ENCODE measurements at places on chromosomes 1 and 21. TPM values are rescaled to one million over a fixed set of nuclear protein-coding genes. Genes with fewer than 3 reads are reported as not detected.

MTARC1 gene
- polyA plus RNA-seq, result 0.59 TPM

- H3K4me1 ChIP-seq, result no peaks in the 10 kb centered on the region
- no peaks in the 10 kb centered on the region for H3K27me3 ChIP-seq
- no peak overlapping the region for H3K4me3 ChIP-seq
- DNase-seq, result no peak
- H3K36me3 ChIP-seq, result peaks cover 50% of the 10 kb centered on the region
Measured at GRCh38 chr1:185104083-185104482, 52.7 kb downstream of the TRMT1L start.

- H3K27me3 ChIP-seq, result no peaks in the 10 kb centered on the region
- H3K4me3 ChIP-seq, result no peak overlapping the region
- H3K27ac ChIP-seq, result no peak overlapping the region
- H3K36me3 ChIP-seq, result no peaks in the 10 kb centered on the region
- H3K4me1 ChIP-seq, result no peaks in the 10 kb centered on the region
Measured at GRCh38 chr1:235553112-235553551, 48.9 kb upstream of the B3GALNT2 start.

FCRLB gene
- 2.1 TPM for polyA plus RNA-seq

- H3K36me3 ChIP-seq, result no peaks in the 10 kb centered on the region
- H3K27me3 ChIP-seq, result peaks cover 49% of the 10 kb centered on the region
- no peak overlapping the region for H3K27ac ChIP-seq
- DNase-seq, result no peak
- no peaks in the 10 kb centered on the region for H3K4me1 ChIP-seq
Measured at GRCh38 chr1:33684396-33685179, 179.3 kb upstream of the HMGB4 start.

DNA sequence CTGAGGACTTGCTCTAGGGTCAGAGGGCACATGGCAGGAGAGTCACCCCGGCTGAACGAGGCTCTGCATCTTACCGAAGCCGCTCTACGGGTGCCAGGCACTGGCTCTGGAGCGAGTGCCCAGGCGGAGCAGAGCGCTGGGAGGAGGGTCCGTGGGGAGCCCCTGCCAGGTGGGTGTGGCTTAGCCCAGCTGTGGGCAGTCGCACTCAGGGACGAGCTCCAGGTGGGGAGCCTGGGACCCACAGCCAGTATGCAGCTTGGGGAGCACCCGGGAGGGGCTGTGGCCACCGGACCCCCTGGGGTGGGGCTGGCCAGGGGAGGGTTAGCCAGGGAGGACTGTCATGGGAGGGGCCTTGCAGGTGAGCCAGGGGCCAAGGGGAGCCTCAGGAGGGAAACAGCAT is 3.8 kb downstream of the AGRN start:
- no peak overlapping the region for H3K27ac ChIP-seq
- no peaks in the 10 kb centered on the region for H3K36me3 ChIP-seq
- no peak for DNase-seq
- no peak overlapping the region for H3K4me3 ChIP-seq
- H3K27me3 ChIP-seq, result no peaks in the 10 kb centered on the region

DNA sequence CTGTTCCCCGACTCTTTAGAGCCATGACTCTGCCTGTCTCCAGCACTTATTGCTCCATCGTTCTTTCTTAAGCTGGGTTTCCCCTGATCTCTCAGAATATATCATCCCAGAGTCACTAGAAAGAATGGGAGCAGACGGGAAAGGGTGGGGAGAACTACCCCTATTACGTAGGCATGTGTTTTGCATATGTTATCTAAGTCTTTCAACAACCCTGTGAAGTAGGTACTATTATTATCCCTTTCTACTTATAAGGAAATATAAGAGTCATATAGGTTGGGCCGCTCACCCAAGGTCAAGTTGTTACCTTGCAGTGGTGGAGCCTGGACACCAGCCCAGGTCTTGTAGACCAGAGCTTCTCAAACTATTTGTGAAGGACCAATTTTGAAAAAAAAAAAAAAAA is 38.7 kb downstream of the ELF3 start:
- peaks cover 5% of the 10 kb centered on the region for H3K27me3 ChIP-seq
- no peak overlapping the region for H3K27ac ChIP-seq
- DNase-seq, result no peak
- no peaks in the 10 kb centered on the region for H3K36me3 ChIP-seq
- H3K4me1 ChIP-seq, result no peaks in the 10 kb centered on the region

DNA sequence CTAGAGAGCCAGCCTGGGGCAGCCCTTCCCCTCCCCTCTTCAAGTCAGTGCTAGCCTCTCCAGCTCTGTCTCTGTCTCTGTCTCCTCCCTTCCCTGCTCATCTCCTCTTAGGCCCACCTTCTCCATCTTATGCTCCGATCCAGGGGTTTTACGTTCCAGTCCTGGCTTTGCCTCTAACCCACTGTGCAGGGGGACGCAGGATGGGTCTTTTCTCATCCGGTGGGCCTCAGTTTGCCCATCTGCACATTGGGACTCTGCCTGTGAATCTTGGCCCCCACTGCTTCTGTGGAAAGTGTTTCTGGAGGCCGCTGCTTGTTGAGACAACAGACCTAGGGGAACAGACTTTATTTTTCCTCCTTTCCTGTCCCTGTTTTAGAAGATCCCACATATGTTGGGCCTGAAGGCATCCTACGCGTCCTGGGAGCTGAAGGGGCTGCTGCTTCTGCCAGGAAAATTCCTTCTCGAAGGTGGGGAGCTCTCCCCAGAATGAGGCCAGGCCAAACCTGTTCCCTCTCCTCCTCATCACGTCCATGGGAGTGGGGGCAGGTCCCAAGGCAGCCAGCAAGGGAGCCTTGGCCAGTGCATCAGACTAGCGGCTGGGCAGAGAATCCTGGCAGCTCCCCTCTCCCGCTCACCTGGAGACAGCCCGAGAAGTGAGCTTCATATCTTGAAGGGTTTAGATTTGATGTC is 99.5 kb upstream of the CSF3R start:
- H3K27me3 ChIP-seq, result peaks cover 38% of the 10 kb centered on the region
- no peaks in the 10 kb centered on the region for H3K36me3 ChIP-seq
- no peak overlapping the region for H3K4me3 ChIP-seq
- peaks cover 1% of the 10 kb centered on the region for H3K4me1 ChIP-seq
- H3K27ac ChIP-seq, result no peak overlapping the region

- no peaks in the 10 kb centered on the region for H3K27me3 ChIP-seq
- H3K4me3 ChIP-seq, result no peak overlapping the region
- H3K36me3 ChIP-seq, result peaks cover 9% of the 10 kb centered on the region
Measured at GRCh38 chr1:7989762-7990428, 28.4 kb downstream of the PARK7 start.

GRHL3 gene
- polyA plus RNA-seq, result not detected

DNA sequence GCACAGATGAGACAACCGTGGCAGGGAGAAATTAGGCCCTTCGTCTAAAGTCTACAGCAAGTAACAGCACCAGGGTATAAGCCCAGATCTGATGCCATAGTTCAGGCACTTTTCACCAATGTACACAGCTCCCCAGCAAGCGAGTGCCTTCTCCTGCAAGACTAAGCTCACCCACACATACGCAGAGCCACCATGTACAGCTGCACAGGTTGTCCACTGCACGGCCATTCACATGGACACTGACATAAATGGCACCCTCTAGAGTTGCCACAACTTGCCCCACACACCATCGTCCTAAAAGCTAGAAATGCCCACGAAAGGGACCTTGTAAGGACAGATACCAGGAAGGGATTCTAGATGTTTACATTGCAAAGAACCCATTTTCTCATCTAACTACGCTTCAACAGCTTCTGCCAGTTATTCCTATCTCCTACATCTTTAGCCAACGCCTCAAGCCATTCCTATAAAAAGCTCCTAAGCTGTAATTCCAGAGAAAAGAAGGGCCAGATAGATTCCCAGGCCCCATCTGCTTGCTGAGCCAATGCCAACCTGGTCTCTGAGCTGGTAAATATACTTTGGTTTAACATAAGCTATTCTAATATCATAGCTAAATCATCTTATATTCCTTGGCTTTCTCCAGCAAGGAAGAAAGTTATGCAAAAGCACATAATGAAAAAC is 174.0 kb upstream of the KAZN start:
- H3K36me3 ChIP-seq, result no peaks in the 10 kb centered on the region
- peaks cover 7% of the 10 kb centered on the region for H3K27me3 ChIP-seq

PROK1 gene
- polyA plus RNA-seq, result not detected

AQP10 gene
- not detected for polyA plus RNA-seq

GRCh38 chr1:158067662-158068061 is 74.2 kb downstream of the KIRREL1 start:
- no peak overlapping the region for H3K27ac ChIP-seq
- DNase-seq, result no peak
- no peak overlapping the region for H3K4me3 ChIP-seq
- no peaks in the 10 kb centered on the region for H3K4me1 ChIP-seq

GPX7 gene
- polyA plus RNA-seq, result 34.5 TPM

RIPPLY3 gene
- not detected for polyA plus RNA-seq

DNA sequence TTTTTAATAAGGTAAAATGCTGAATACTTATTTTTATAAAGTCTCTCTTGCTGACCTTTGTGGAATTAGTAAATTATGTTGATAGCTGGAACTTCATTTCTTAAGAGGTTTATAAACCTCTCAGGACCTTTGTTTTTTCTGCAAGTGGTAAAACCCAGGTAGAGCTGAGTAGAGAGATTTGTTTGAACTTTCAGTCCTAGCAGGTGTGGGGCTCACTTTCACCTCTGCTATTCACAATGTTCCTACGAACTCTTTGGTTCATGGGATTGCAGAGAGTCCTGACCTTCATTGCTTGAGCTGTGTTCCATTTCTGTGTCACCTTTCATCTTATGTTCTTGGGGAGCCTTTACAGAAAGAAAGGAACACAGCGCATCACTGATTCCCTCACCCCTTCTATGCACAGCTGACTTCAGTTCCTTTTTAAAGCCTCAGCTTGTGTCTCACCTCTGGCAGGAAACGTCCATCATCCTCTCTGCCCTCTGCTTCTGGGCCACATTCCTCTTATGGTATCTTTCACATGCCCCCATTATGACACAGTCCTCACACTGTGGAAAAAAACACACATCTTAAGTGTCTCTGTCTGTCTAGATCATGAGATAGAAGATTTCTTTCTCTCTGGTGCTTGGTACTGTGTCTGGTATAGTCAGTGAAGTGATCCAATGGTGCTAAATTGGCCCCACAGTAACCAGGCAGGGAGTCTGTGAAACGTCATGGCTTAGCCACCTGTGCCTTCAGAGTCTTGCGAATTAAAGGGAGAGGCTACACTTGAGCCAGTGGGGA is 262.5 kb upstream of the B3GALT2 start:
- no peaks in the 10 kb centered on the region for H3K27me3 ChIP-seq
- DNase-seq, result no peak
- H3K36me3 ChIP-seq, result no peaks in the 10 kb centered on the region
- peaks cover 14% of the 10 kb centered on the region for H3K4me1 ChIP-seq
- peak overlapping the region; percentile 47 for H3K27ac ChIP-seq

PADI2 gene
- polyA plus RNA-seq, result 0.06 TPM

SPATA21 gene
- not detected for polyA plus RNA-seq

- peaks cover 14% of the 10 kb centered on the region for H3K4me1 ChIP-seq
- no peaks in the 10 kb centered on the region for H3K36me3 ChIP-seq
Measured at GRCh38 chr1:173431304-173432045, 45.7 kb upstream of the PRDX6 start.

GRCh38 chr1:229282295-229282823 is 11.4 kb downstream of the RAB4A start:
- DNase-seq, result no peak
- no peak overlapping the region for H3K4me3 ChIP-seq
- no peak overlapping the region for H3K27ac ChIP-seq
- peaks cover 10% of the 10 kb centered on the region for H3K36me3 ChIP-seq
- H3K27me3 ChIP-seq, result no peaks in the 10 kb centered on the region
- peaks cover 22% of the 10 kb centered on the region for H3K4me1 ChIP-seq

EPHB2 gene
- not detected for polyA plus RNA-seq

SH3BGR gene
- 2.1 TPM for polyA plus RNA-seq

DNA sequence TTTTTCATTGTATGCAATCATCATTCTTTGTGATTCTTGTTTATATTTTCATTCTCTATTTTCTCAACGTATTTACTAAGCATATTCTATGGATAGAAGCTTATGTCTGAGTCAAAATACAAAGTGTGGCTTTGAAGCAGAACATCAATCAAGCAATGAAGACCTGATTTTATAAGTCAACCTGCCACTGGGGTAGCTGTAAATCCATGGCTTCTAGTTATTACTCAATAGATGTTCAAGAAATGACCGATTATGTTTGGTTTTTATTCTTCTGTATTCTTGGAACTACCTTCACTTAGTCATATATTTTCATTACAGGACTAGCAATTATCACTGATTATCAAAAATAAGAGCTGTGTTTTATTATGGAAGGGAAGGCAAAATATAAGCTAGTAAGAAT is 20.5 kb upstream of the PTGS2 start:
- H3K4me1 ChIP-seq, result no peaks in the 10 kb centered on the region
- H3K4me3 ChIP-seq, result no peak overlapping the region
- no peak for DNase-seq
- no peaks in the 10 kb centered on the region for H3K36me3 ChIP-seq
- no peak overlapping the region for H3K27ac ChIP-seq

GRCh38 chr21:16199539-16199938 is 469.8 kb downstream of the USP25 start:
- H3K4me3 ChIP-seq, result no peak overlapping the region
- peaks cover 2% of the 10 kb centered on the region for H3K27me3 ChIP-seq
- DNase-seq, result no peak
- no peak overlapping the region for H3K27ac ChIP-seq
- H3K4me1 ChIP-seq, result peaks cover 7% of the 10 kb centered on the region
- H3K36me3 ChIP-seq, result peaks cover 4% of the 10 kb centered on the region

EVA1C gene
- 14.9 TPM for polyA plus RNA-seq

DNA sequence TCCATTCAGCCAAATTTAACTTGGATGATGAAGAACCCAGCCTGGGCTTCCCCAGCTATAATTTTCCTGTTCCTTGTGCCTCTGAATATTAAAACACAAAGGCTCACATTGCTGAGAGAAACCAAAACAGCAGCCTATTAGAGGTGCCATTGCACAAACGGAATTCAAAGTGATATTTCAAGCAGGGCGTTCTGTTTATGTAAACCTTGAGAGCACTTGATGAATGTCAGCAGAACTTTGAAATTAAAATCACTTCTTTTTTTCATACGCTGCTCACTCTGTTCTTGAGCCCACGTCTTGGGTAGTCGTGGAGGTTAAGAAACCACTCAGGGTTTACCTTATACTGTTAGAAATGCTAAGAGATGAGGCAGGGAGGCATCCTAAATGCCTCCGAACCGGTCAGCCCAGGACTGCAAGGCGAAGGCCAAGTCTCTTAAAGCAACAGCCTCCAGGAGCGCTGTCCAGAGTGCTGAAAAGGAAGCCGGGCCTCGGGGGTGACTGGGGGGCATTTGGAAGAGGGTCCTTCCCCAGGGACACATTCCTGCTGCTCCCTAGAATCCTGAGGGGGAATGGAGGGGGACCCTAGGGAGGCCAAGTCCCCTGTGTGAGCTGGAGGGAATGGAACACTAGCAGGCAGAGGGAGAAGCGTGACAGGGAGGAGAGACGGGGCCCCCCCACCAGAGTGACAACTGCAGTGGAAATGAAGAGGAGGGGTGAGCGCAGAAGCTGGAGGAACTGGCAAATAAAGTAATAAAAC is 154.8 kb upstream of the VAMP3 start:
- no peaks in the 10 kb centered on the region for H3K4me1 ChIP-seq
- peaks cover 69% of the 10 kb centered on the region for H3K27me3 ChIP-seq
- H3K27ac ChIP-seq, result no peak overlapping the region
- DNase-seq, result no peak
- no peaks in the 10 kb centered on the region for H3K36me3 ChIP-seq
